Neural progenitor cell (in vitro differentiated cells): ENCODE measurements at places on chromosomes 1 and 21. TPM values are rescaled to one million over a fixed set of nuclear protein-coding genes. Genes with fewer than 3 reads are reported as not detected.

HTR6 gene
- total RNA-seq = 0.25 TPM in 1 of 2 replicates, not detected in the other

PLA2G2F gene
- total RNA-seq = not detected in 2 replicates

KRTAP11-1 gene
- not detected in 2 replicates for total RNA-seq

IFNLR1 gene
- 3.0 and 3.3 TPM in 2 replicates for total RNA-seq

LCE1E gene
- not detected in 2 replicates for total RNA-seq

SH2D1B gene
- total RNA-seq = not detected in 2 replicates

DNA sequence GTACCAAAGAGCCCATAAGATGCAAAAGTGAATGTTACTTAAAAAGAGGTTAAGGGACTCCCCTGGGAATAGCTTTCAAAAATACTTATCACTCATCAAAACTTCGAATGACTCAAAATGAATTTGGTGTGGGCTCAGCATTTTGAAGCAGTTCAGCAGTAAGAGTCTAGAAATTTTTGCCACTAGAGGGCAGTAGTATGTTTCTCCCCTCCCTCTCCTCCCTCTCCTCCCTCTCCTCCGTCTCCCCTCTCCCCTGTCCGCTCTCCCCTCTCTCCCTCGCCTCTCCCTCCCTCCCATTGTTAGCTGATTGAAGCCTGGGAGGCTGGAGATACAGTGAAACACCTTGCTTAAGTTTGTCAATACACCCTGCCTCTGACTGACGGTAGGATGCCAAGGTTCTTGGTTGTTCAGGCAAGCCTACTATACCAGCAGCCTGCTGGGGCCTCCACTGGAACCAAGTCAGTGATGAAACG is 70.8 kb upstream of the TENT5C start:
- DNase-seq = peak; percentile 88

GRCh38 chr1:155607708-155608107 is 2.3 kb upstream of the MSTO1 start:
- DNase-seq = no peak

DNA sequence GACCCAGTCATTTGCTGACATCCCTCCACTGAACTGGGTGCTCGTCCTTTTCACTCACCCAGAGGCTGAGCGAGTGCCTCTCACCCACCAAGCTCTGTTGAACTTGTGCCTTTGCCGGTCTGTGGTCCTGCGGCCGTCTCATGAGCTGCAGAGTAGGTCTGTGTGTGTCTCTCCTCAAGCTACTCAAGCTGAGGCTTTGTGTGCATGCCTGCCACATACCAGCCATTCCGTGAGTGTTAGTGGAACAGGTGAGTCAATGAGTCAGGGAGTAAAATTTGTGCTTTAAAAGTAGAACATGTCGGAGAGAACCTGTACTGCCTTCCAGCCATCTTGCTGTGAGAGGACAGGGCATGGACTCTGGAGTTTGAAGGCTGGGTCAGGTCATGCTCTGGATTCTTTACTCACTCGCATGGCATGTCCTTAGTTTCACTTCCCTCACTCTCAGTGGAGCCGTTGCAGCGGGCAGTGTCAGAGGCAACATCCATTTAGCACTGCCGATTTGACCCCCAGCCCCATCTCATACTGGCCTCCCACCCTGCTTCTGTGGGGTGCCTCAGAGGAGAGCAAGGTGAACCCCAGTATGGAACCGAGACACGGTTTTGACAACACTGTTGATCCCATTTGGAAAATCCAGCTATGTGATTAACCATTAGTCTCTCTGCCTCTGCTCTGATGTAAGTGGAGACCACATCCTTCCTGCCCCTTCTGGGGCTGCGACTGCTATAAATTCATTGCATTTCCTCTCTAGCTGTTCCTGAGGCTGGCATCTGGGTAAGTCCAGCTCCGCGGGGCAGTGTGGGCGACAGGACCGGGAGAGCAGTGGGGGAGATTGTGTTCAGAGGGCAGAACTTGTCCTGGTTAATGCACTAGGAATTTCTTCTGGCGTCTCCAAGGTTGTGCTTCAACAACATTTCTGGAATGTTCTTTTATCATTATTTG is at the start of gene NLRP3:
Gene NLRP3 (plus strand): TSS at position 751 of the 939 bp plus-strand sequence. CDS start 2,628 bp downstream, outside the sequence.
- no peak for DNase-seq

DNA sequence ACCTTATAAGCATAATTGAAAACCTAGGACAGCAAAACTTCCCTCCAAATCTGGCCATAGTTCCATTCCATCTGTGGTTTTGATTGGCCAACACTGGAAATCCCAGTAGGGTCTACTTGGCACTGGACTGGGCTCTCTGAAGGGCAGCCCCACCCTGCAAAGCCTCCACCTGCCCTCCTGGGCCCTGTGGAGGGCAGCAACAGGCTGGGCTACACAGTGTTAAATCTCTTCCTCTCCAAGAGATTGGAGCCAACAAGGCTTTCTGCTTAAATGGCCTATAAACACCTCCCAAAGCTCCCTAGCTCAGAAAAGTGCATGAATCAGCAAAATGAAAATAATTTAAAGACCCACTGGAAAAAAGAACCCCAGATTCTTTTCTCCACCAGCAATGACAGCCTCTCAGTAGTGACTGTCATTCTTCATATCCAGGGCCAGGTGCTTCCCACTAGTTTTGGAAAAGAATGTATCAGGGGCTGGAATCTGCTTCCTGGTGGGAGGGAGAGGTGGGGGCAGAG is 58.5 kb downstream of the BEND5 start:
- DNase-seq = no peak

GRCh38 chr1:27423709-27424108 is 31.3 kb downstream of the GPR3 start:
- DNase-seq = no peak

DNA sequence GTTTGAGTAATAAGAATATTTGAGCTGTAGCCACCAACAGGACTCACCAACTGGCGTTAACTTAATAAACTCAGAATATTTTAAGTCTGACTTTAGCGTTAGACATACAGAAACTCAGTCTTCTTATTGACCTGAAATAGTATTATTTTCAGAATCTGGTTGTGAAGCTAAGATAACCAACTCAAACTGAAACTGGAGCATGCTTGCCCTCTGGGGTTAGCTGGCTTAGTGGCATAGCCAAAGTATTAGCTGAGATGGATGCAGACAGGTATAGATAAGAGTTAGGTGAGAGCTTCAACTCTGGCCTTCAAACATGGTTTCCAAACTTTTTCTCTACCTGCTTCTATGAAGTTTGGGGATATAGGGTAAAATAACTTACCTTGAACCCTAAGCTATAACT is 40.5 kb downstream of the AMY1C start:
- no peak for DNase-seq
